ENCODE measurements at places on chromosomes 1 and 21.

DNA sequence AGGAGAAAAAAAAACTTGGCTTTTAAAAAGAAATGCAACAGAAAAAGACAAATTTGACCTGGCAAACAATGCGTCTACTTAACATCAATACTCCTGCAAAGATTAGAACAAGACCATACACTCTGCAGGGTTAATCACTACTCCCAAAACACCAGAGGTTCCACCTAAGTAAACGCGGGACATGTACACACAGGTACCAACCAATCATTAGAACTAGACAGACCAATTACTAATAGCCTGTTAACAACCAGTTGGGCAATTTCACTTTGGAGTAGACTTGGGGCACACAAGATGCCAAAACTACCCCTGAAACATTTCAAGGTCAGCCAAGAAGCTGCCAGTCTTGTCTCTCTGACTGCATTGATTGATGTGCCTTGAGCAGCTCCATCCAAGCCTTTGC, 125.8 kb downstream of the RRAGC start:
- no peak for DNase-seq

- DNase-seq, result no peak
These were observed 5.8 kb downstream of the S100A8 start for GRCh38 chr1:153384958-153385580.

DNA sequence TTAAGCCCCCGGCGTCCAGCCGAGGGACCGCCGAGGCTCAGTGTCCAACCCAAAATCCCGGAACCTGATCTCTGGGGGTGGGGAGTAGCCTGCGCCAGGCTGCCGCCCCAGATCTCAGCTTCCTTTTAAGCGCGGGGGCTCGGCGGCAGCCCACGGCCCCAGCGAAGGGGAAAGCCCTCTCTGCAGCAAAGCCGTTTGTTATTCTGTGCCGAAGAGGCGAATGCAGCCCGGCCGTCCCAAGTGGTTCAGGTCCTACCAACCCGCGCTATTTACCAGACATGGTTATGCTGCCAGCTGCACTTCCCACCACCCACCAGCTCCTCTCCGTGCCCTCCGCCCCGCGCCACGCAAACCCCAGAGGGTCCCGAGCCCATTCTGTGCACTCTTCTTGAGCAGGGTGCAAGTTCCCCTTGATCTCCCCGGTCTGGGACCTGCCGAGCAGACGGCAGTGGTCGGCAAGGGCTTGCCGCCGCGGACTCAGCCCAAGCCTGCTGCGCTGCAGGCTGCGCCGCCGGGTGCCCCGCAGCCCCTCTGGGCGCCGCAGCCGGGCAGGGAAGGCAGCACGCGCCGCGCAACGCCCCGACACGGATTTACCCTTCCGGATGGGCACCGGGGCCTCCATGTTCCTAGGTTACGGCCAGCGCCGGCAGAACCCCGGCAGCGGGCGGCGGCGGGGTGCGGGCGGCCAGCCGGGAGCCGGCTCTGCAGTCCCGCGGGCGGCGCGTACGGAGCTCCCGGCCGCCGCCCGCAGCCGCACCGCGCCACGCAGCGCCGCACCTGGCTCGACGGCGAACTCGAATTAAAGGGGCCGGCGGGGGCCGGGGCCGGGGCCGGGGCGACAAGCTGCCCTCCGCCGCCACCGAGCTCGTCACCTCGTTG, 738 bp upstream of the KCNA2 start:
- DNase-seq, result peak; percentile 16

DNA sequence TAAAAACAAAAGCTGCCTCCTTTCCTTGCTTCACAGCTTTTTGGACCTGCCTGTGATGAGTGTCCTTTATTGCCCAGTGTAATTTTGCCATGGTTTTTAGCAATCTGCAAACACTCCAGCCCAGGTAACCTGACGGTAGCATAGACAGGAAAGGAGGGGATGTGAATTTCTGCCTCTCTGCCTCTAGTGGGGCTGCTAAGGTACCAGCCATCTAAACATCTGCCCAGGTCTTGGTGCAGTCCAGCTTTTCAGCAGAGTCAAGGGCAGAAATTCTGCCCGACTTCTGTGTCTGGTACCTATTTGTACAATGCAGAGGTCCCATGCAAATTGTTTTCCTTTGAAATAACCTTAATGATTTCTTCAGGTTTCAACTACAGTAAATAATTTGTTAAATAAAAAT, 371.4 kb downstream of the KIF26B start:
- DNase-seq, result no peak

DNA sequence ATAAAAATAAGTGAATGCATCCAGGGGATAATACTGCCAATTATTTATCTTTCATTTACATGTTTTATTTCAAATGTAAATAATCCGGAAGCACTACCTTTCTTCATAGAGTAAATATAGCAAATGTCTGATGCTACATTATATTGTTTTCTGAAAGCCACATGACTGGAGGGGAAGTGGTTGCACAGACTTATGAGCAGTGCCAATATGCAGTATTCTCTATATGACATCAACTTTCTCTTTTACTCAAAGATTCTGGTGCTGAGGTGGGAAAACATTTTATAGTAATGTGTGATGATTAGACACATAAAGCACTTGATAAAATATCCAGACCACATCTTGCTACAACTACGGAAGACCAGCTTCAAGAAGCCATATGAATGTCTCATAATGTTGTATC, 314.7 kb downstream of the NEGR1 start:
- no peak for DNase-seq

DNA sequence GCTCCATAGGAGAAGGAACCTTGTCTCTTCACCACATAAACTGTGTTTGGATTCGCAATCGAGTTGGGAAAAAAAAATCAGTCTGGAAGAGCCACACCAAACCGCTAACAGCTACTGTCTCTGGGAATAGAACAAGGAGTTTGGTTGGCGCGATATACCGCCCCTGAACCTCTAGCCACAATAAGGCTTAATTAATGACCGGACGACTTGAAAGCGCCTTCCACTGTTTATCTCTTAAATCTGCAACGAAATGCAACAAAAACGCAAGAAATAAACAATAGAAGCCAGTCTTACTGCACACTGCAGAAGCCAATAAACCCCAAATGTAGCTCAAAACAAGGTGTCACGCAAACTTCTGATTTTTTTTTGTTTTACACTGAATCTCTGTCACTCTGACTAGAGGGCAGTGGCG, 10.9 kb downstream of the BTBD19 start:
- DNase-seq, result peak; percentile 78

DNA sequence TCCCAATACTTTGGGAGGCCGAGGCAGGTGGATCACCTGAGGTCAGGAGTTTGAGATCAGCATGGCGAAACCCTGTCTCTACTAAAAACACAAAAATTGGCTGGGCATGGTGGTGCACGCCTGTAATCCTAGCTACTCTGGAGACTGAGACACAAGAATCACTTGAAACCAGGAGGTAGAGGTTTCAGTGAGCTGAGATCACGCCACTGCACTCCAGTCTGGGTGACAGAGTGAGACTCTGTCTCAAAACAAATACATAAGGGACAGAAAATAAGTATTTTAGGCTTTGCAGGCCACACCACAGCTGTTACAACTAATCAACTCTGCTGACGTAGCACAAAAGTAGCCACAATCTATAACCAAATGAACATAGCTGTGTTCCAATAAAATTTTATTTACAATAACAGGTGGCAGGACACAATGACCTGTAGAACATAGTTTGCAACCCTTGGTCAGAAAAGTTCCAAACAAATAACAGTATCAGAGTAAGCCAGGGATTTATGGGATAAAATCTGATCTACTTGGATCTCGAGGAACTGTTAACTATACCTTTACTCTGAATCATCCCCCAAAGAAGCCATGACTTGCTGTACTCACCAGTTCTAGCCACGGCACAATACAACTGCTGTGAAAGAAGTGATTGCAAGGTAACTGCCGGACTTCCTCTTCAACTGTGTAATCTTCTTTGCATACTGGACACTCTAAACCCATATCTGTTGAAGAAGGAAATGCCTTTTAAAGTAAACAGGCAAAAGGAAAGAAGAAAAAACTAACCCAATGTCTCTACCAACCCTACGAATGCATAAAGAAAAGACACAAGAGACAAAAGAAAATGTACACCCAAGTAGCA, 28.3 kb downstream of the CD160 start:
- DNase-seq, result no peak

DNA sequence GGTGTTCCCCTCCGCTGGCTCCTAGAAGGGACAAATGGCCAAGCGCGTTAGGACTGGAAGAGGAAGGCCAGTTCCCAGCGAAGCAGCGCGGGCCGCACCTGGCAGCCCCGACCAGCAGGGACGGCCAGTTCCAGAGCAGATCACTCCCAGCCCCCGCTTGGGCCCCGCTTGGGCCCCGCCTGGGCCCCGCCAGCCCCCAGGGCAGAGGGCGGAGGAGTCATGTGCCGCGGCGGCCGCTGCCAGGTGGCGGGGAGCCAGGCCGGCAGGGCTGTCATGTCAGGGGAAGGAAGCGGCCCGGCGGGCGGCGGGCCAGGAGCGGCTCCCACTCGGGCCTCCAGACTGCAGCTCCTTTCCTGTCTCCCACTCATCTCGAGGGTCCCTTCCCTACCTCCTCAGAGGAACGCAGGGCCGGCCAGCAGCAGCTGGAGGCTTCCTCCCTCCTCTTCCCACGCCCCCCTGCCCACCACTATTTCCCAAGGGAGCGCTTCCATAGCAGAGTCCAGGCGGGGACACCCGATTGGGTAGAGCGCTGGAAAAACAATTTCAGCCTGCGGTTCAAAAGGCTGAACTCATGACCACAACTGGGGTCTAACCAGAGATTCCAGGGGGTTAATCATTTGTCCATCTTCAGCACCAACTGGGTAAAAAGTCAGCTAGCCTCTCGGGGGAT, 16.5 kb downstream of the ZNF697 start:
- DNase-seq, result no peak

- DNase-seq, result peak; percentile 79
These were observed 7.5 kb upstream of the PTPN7 start for GRCh38 chr1:202167708-202168415.

Measured in DMS 273 treated with DMSO at 0.1 percent for 48 hours (cell line).